T-helper 2 cell (primary cell): ENCODE measurements at places on chromosomes 1 and 21.

- peak; percentile 82 for DNase-seq
Observed at GRCh38 chr1:236534151-236534651, 10.4 kb downstream of the LGALS8 start.

- no peak for DNase-seq
Observed at GRCh38 chr21:32508558-32508957, 76.8 kb downstream of the TCP10L start.

DNA sequence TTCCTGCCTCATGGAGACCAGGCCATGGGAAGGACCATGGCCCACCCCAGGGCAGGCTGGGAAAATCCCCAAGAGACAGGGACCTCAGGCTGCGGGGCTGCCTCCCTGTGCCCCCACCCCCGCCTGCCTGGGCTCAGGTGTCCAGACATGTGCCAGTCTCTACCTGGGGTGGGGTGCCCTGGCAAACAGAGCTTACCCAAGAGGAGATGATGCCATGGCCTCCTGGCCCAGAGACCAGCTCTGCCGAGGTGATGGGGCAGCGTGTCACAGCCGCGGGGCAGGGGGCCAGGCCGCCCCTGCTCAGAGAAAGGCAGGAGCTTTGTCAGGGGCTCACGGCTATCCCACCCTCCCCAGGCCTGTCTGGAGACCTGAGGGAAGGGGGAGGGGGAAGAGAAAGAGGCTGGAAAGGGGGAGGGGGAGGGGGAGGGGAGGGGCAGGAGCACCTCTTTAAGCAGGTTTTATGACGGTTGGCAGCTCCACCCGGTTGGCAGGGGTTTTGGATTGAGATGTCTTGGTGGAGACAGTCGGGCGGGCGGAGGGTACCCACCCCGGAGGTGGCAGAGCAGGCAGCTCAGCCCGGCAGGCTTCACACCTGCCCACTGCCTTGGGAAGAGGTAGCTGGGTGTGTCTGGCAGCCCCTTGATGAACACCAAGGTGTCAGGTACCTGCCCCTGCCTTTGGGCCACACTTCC lies 101.5 kb upstream of the IFFO2 start:
- DNase-seq, result no peak

DNA sequence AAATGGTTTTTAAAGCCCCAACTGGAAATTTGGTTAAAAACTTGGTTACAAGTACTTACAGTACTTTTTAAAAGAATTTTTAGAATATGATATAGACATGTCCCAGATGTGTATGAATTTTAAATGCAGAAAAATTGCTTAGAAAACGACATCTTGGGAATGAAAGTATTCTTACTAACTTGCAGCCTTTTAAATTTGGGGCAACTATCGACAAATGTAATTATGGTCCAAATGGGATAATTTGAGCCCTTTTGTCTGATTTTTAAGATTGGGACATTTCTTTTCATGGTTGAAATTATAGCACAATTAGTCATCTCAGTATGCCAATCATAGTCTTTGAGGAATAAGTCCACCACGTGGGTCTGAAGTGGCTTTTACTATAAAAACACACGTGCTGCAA lies 43.2 kb upstream of the MTR start:
- no peak for DNase-seq

DNA sequence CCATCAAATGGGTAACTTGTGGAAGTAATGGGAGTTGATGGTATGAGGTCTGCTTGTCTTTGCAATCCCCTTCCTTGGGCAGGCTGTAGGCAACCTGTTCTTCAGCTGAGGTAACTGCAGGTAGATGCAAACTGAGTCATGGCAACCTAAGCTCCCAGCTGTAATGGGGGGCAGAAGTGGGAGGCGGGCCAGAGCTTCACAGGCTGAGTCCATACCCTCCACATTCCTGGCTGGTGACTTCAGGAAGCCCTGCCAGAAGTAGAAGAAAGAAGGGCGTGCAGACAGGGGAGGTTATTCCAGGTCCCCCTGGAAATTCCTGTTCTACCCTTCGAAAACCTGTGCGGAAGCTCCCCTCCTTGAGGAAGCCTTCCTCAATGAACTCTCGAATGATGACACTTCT lies 44.9 kb downstream of the ARHGEF11 start:
- no peak for DNase-seq

GRCh38 chr1:85607126-85607920 lies 26.8 kb downstream of the CCN1 start:
- no peak for DNase-seq

- DNase-seq, result no peak
Observed at GRCh38 chr1:30704271-30704670, 19.1 kb downstream of the MATN1 start.

DNA sequence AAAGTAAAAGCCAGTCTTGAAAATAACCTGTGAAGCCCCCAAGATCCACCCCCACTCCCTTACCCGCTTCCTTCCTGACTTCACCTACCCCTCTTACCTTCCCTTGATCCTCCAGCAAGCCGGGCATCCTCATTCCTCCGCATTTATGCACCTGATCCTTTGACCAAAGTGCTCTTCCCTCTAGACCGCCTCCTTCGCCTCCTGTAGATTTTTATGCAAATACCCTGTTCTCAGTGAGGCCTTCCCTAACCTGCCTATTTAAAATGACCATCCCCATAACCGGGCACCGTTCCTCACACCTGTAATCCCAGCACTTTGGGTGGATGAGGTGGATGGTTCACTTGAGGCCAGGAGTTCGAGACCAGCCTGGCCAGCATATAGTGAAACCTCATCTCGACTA lies 1.1 kb upstream of the NENF start:
- no peak for DNase-seq

GRCh38 chr1:224739303-224739996 lies 123.3 kb downstream of the CNIH3 start:
- DNase-seq, result no peak

GRCh38 chr1:183164963-183165362 lies 21.1 kb upstream of the LAMC2 start:
- no peak for DNase-seq

DNA sequence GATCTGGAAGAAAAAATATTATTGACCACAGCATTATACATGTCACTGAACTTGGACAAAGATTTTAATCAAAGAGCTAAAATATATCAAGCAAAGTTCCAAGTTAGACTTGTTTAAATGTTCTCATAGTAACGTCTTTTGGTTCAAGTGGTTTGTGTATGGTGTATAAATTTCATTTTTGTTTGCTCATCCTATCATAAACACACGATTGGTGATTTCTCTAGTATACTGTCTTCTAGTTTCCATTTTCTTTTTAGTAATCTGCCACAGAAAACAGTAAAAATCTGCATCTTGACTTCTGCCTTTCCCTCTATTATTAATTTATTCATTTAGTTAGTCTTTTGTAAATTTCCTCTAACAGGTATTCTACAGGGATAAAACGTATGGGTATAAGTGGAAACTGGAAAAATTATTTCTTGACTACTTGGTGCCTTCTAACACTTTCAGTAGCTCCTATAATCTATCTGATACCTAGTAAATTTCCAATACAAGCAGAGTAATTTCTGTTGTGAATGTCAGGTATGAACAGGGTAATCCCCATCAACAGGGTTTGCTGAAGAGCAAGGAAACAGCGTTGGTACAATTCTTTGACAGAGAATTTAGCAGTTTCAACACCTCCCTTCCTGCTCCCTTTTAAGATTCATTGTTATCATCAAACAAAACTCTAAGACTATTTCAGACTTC lies 268.0 kb downstream of the PTPRC start:
- DNase-seq, result no peak

- DNase-seq, result no peak
Observed at GRCh38 chr1:53862507-53862906, 24.4 kb upstream of the NDC1 start.

DNA sequence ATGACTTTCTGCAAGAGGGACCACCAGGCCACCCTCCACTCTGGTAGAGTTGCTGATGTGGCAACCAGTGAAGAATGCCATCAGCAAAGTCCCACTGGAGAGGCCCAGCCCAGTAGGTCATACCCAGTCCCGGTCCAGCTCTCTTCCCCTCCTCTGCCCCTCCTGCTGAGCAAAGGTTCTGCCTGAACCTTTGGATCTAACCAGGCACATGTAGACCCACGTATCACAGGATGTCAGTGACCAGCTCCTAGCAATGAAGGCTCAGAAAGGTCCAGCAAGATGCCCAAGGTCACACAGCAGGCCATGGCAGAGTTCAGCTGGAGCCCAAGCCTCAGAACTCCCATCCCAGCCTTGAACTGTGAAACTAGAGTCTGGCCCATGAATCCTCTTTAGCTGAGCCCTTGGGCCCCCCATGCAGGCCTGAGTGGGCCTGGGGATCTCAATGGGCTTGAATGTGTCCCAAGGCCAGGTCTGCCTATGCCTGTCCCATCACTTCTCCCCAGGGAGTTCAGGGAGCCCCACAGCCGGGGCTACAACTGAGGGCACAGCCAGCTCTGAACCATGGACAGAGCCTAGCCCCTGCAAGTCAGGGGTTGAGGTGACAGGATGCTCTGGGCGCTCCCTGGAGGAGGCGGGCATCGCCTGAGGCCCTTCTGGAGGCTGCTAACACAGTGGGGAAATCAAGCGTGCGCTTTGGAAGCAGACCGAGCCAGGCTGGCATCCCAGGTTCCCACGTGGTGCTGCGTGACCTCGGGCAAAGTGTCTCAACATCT lies 21.4 kb upstream of the PADI1 start:
- DNase-seq, result no peak

DNA sequence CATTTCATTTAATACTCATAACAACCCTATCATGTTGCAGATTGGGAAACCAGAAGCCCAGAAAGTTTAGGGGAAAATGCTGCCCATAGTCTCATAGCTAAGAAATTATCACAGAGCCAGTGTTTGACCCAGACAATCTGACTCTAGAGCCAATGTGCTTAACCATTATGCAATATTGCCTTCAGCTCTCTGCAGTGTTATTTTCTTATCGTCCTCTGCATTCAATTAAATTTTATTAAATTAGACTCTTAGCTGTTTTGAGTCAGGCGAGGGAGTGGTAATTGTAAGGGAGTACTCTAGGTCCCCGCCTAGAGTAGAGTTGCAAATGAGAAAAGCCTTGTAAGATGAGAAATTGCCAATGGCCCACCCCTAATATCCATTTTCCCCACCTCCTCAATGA lies 191.1 kb downstream of the TTLL7 start:
- no peak for DNase-seq

DNA sequence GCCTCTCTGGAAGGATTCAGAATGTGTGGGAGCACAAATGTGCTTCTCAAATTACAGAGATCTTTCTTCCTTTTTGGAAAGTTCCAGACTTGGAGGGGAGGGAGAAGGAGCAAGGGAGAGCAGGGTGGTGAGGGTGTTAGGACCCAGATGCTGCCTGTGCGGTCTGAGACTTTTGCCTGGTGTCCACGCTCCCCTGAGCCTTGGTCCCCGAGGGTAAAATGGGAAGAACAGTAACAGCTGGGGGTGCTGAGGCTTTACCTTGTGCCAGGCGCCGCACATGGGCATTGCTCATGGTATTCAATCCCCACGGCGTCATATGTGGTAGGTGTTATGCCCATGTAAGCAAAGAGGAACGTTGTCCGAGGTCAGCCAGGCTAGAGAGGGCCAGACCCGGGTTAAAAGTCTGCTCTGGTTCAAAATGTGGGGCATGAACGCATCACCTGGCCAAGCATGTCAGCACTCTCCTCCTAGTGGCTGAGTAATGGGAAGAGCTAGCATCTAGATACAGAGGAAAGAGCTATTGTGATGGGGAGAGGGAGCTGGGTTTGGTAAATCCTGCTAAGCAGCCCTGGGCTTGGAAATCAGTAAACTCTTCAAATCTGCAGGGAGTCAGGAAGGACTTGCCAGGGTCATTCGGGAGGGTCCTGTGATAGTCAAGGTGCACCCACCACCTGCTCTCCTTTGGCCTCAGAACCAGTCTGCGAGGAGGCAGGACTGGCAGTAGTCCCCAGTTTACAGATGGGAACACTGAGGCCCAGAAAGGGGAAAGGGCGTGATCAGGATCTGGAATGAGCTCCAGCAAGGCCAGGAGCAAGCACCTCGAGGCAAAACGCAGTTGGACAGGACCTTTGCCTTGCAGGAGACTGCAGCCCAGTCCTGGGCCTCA lies 4.5 kb upstream of the RUNX3 start:
- DNase-seq, result no peak

DNA sequence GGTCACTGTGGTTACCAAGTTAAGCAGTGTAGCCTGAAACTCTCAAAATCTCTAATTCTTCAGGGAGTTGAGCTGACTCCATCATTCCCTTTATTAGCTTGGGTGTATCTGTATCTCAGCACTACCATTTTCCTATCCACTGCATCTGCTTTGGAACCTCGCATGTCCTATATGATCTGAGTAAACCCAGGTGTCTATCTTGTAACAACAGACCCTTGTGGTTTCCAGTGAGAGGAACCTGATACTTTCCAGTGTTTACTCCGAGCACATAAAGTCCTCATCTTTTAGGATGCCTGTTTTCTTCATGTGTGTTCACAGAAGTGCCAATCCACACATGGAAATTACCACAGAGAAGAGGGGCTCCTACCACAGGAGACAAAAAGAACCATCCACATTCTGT lies 650.4 kb downstream of the LMO4 start:
- DNase-seq, result no peak

- no peak for DNase-seq
Observed at GRCh38 chr1:231312432-231312788, 25.2 kb downstream of the EXOC8 start.

GRCh38 chr1:161915051-161915503 lies 108.6 kb downstream of the OLFML2B start:
- DNase-seq, result no peak

- DNase-seq, result no peak
Observed at GRCh38 chr21:41751611-41752011, 15.2 kb downstream of the RIPK4 start.

DNA sequence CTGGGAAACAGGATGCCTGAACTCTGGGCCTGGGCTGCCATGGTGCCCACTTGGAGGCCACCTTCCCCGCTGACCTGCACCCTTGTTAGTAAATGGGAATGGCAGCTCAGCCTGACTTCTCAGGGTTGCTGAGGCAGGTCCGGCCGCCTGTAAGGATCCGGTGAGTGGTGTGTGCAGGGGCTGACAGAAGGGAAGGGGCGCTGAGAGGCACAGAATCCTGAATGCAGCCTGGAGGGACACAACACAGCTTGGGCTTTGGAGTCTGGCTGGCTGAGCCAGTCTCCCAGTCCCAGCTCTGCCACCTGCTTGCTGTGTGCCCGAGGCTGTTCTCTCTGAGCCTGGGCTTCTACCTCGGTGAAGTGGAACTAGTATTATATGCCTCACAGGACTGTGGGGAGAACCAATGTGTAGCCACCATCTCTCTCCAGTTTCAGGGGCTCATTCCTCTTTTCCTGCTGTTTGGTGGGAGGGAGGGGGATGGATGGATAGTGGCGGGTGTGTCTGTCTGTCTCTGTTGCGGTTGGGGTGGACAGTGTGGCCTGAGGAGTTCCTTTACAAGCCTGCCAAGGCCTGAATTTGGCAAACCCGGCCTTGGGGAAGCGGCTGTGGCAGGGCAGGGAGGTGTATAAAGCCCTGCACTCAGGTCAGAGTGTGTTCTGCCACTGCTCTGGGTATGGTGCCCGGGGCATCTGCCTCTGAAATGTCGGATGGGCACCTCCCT lies 18.0 kb downstream of the ADORA1 start:
- no peak for DNase-seq

GRCh38 chr1:93679546-93679945 lies 2.1 kb downstream of the BCAR3 start:
- DNase-seq, result no peak

DNA sequence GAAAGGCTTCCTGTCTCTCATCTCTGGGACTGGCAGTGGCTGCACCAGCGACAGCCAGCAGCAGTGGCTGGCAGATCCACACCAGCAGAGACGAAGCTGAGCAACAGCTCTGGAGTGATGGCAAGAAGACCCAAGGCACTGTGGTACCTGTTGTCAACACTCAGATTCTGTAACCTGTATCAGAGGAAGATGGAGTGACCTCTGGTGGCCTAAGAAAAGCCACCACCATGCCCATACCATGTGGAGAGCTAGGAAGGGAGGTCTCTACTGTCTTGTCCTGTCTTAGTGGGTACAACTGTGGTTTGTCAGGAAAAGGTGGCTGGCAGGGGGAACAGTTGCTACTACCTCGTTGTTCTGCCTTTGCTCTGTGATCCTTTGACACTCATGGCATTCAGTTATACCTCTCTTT lies 22.5 kb upstream of the RHBDL2 start:
- no peak for DNase-seq
